Fibroblast of mammary gland (primary cell): ENCODE measurements at places on chromosomes 13 and 19.

DNA sequence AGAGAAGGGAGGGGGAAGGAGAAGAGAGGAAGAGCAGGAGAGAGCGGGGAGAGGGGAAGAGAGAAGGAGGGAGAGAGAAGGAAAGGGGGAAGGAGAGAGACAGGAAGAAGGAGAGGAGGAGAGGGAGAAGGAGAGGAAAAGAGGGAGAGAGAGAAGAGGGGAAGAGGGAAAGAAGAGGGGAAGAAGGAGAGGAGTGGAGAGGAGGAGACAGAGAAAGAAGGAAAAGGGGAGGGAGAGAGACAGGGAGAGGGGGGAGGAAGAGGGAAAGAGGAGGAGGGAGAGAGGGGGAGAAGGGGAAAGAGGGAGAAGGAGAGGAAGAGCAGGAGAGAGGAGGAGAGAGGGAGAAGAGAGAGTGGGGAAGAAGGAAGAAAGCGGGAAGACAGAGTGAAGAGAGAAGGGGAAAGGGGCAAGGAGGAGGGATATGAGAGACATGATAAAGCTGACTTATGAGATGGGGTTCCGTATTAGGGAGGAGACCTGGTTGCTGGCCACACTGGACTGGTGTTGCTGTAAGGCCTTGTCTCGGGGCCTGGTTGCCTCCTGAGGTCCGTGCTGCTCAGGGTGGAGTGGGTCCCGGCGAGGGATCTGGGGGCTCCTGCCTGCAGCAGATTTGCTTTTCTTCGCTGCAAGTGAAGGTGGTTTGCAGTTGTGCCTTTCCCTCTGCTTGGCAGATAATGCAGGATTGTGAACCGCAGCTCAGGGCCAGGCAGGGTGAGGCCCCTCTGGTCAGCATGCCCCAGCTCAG lies 139.5 kb downstream of the TEX29 start:
- no peak for DNase-seq

GRCh38 chr13:48201044-48201443 lies 32.0 kb upstream of the ITM2B start:
- no peak for DNase-seq

- no peak for DNase-seq
These were observed 35.2 kb upstream of the SLC46A3 start for GRCh38 chr13:28753946-28754345.

GRCh38 chr19:40232479-40232878 lies 6.0 kb upstream of the CCNP start:
- no peak for DNase-seq

- DNase-seq = peak; percentile 15
These were observed 853 bp upstream of the CACNA1A start for GRCh38 chr19:13507053-13507611.

- DNase-seq = peak; percentile 55
These were observed 23.3 kb upstream of the KCTD4 start for GRCh38 chr13:45224176-45224575.

DNA sequence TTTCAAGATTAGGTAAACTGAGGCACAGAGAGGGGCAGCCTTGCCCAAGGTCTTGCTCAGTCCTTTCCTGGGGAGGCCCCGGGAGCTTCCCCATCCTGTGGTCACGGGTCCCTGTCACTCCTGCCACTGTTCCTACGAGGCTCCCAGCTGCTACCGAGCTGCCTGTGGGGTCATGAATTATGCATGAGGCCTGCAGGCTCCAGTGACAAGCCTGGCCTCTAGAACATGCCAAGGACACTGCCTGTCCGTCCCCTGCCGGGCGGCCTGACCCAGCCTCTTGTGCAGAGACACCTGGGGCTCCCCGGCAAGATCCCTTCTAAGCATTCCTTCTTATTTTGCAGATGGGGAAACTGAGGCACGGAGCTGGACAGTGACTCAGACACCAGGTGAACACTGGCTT lies 2.7 kb downstream of the FCHO1 start:
- DNase-seq = no peak

DNA sequence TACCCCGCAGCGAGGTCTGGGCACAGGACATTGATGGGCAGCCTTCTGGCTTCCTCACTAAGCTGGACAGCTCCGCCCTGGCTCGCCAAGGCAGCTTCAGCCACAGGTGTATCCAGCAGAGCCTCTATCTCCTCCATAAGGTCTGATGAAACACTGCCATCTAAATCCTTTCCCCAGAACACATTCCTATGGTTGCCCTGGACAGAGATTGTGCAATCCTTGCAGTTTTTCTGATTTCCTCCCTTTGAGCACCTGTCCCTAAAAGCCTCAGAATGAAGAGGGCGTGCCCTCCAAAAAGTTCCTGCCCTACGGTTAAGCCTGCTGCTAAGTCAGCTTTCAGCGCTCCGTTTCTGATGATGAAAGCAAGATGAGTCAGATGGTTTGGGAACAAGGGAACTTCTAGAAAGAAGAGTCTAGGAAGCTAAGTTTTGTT lies 21.0 kb downstream of the CLEC4M start:
- peak; percentile 64 for DNase-seq

DNA sequence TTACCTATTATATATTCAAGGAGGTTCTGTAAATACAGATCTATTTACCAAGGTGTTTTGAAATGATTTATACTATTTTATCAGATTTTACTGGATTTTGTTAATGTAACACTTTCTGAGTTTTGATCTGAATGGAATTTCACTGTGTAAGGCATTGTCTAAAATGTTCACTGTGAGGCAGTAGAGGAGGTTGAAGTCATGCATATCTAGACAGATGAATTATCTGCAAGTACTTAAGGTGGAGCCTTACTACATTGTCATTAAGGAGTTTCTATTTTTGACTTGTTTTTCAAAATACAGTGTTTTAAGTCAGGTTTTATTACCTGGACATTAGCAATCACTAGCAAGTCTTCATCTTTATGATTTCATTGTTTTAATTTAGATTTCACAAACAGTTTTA lies 62.1 kb downstream of the TM9SF2 start:
- no peak for DNase-seq

GRCh38 chr13:46797501-46798237 lies 708 bp upstream of the ESD start:
- peak; percentile 66 for DNase-seq

DNA sequence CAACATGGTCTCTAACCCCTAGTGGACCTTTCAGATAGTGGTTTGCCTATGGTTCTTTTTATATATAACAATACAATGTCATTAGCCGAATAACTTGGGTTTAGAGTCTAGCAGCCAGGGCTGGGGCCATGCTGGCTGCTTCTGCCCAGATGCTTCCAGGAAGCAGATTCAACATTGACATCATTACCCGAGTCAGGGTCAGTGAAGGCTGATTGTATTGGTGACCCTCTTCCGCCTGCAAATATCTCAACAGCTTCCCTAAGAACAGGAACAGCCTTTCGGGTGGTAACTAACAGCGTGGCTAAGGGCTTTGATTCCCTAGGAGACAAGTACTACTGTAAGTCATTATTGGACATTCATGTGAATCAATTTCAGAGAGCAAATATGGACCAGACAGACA lies 476.4 kb downstream of the UQCRFS1 start:
- no peak for DNase-seq

GRCh38 chr13:96785986-96786385 lies 208.3 kb downstream of the OXGR1 start:
- DNase-seq = no peak

- DNase-seq = no peak
These were observed 13.0 kb upstream of the STRN4 start for GRCh38 chr19:46759206-46759605.

GRCh38 chr13:106212386-106213010 lies 323.0 kb downstream of the EFNB2 start:
- peak; percentile 3 for DNase-seq

- DNase-seq = no peak
These were observed 4.8 kb upstream of the MYH14 start for GRCh38 chr19:50198431-50199258.

DNA sequence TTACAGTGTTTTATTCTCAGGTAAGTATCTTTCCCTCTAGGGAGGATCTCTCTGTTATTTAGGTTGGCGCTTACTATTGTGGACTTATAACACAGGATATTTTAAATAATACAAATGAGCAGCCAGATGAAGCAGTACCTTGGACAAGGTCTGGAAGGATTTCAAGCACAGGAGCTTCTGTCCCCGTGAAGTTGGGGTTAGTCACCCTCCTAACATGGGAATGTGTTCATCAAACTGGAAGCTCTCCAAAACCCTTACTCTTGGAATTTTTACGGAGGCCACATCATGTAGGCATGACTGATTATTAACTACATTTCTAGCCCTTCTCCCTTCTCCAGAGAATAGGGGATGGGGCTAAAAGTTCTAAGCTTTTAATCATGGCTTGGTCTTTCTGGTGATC lies 38.3 kb upstream of the SPRY2 start:
- peak; percentile 91 for DNase-seq

GRCh38 chr13:113166681-113167080 lies 8.2 kb downstream of the PROZ start:
- no peak for DNase-seq

DNA sequence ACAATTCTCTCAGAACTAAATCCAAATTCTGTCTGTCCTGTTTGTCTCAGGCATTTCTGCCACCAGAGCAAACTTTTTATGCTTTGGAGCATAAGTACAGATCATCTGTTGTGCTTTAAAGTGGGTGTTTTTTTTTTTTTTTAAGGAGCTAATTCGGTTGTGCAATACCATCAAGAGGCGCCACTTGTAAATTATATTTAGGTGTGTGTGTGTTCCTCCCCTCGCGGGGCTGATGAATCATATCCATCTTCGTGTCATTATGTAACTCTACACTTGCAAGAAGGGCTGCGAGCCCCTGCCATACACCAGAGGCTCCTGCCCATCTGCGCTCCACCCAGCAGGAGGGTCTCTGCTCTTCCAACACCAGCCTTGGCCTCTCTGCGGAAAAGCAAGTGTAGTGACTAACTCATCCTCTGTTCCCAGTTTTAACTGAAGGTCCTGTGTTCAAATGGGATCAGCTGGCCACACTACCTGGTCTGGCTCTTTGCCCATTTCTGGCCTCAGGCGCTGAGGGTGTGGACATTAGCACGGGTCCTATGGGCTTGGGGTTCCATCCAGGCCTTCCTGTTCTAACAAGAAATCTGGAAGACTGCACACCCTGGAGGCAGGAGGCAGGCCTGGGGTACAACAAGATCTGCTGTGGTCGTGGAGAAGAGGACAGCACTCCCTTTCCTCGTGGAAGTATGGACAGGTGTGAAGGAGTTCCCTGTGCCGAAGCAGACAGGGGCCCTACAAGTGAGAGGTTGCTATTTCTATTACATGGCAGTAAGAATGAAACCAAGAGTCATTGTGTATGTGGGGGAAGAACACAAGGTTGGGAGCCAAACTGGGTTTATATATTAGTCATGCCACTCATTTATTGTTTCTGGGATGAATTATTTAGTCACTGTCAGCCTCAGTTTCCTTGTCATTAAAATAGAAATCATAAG lies 96.1 kb upstream of the MBNL2 start:
- DNase-seq = peak; percentile 75

DNA sequence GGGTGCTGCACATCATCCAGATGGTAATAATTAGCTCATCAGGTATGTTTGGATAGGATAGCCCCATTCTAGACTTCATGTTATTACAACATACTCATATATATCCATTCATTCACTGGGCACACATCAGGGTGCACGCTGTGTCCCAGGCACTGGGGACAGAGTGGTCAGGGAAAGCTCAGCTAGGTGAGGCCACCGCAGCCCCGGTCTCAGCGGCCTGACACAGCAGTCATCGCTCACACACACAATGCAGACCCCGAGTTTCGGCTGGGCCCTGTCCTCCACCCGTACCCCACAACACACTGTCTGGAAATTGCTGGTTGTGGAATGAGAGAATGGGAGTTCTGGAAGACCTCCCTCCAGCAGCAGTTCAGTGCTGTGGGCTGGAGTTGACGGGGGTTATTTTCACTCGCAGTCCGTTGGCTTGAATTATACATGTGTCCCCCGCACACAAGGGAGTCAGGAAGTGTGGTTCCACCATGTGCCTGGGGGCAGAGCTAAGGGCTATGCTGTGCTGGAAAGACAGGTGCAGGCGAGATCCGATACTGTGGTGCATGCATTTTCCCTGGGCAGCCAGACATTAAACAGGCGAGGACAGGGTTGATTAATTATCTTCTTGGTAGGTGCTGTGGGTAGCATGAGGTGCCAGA lies 257.6 kb downstream of the TEX29 start:
- no peak for DNase-seq

- no peak for DNase-seq
These were observed 661.5 kb downstream of the FGF9 start for GRCh38 chr13:22332416-22332815.

GRCh38 chr19:1566392-1567115 lies 1.6 kb downstream of the MEX3D start:
- peak; percentile 66 for DNase-seq

GRCh38 chr19:15014579-15014978 lies 34.7 kb upstream of the CASP14 start:
- DNase-seq = no peak

GRCh38 chr19:48477698-48478338 lies 8.6 kb downstream of the CYTH2 start:
- DNase-seq = no peak

GRCh38 chr13:34567597-34567996 lies 374.5 kb upstream of the NBEA start:
- DNase-seq = no peak

DNA sequence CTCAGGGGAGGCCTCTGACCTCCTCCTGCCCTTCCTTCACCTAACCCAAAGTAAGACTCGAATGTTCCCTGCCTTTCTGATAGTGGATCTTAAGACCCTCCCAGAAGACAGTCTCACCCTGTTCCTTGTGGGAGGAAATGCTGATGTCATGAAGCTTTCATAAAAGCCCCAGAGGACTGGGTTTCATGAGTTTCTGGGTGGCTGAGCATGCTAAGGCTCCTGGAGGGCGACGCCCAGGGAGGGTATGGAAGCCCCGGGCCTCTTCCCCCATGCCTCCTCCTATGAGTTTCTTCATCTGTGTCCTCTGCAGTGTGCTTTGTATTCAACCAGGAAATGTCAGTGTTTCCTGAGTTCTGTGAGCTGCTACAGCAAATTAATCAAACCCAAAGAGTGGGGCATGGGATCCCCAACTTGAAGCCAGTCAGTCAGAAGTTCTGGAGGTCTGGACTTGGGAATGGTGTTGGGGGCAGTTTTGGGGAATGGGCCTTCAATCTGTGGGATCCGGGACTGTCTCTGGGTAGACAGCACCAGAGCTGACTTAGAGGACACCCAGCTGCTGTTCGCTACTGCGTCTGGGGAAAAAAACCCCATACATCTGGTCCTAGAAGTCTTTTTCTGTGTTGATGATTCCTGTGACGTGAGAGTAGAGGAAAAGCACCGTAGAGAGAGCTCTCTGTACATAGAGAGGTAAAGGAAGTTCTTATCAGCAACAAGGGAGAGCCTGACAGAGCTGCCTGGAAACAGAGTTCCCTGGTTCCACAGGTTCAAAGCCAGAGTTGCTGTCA lies 2.0 kb upstream of the LILRB2 start:
- DNase-seq = no peak

GRCh38 chr13:37263871-37264270 lies 158.4 kb upstream of the CSNK1A1L start:
- DNase-seq = no peak

GRCh38 chr19:3899531-3900294 lies 19.2 kb downstream of the ATCAY start:
- DNase-seq = no peak
